CD4-positive, alpha-beta memory T cell (primary cell): ENCODE measurements at places on chromosomes 2 and 18.

DNA sequence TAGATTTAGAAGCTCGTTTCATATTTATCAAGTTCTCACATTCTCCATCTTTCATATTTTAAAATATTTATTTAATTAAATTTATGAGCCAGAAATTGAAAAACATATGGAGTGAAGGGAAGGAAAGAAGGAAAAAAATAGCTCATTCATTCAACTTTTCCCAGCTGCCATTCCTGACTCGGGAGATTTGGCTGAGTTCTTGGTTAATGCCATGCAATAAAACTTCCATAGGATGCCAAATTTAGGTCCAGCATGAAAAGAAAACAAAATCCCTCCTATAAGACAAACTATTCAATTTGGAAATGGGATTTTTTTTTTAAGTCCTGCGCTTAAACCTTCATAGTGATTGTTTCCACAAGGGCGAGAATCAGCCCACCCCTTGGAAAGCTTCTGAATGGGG lies 426.1 kb upstream of the TNP1 start:
- H3K4me1 ChIP-seq: no peaks in the 10 kb centered on the region
- no peak overlapping the region for H3K4me3 ChIP-seq
- H3K27ac ChIP-seq: no peak overlapping the region
- no peaks in the 10 kb centered on the region for H3K27me3 ChIP-seq
- H3K36me3 ChIP-seq: no peaks in the 10 kb centered on the region

DNA sequence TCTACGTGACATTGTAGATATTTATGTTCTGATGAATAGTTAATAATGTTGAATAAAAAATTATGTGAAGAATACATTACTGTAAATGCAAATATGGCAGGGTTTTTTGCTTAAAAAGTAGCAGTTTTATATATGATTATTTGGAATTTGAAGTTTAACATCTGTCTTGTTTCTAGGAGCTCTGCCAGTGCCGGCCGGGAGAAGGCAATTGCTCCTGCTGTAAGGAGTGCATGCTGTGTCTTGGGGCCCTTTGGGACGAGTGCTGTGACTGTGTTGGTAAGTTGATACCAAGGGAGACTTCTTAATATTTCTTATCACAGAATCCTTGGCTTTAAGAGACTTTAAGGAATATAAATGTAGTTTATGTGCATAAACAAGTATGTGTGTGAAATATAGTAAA lies 25.2 kb downstream of the TWSG1 start:
- H3K4me1 ChIP-seq: no peaks in the 10 kb centered on the region
- no peak for DNase-seq
- H3K27ac ChIP-seq: no peak overlapping the region
- no peak overlapping the region for H3K4me3 ChIP-seq

DNA sequence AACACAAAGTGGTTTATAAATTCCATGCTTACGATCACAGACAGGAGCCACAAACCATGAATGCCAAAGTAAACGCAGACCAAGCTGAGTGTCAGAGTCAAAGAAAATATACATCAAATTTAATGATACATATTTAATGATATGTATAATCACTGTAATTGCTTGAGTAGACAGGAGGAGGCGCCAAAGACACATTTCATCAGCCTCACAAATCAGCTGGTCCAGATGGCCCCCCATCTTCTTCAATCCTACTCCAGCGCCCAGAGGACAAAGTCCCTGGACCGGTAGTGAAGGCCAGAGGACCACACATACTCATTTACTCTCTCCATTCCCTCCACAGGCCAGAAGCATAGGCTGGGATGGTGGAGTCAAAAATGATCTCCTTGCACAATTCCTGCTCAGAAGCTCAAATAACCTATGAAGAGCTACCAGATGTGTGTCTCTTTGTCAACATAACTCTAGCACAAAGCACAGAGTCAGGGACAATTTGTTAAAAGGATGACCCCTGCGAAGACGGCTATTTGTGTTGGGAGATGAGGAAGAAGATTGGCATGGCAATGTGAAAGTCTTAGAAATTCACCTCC lies 149.3 kb upstream of the PGAP1 start:
- no peak overlapping the region for H3K4me3 ChIP-seq
- H3K36me3 ChIP-seq: peaks cover 55% of the 10 kb centered on the region
- DNase-seq: no peak
- H3K27ac ChIP-seq: no peak overlapping the region

DNA sequence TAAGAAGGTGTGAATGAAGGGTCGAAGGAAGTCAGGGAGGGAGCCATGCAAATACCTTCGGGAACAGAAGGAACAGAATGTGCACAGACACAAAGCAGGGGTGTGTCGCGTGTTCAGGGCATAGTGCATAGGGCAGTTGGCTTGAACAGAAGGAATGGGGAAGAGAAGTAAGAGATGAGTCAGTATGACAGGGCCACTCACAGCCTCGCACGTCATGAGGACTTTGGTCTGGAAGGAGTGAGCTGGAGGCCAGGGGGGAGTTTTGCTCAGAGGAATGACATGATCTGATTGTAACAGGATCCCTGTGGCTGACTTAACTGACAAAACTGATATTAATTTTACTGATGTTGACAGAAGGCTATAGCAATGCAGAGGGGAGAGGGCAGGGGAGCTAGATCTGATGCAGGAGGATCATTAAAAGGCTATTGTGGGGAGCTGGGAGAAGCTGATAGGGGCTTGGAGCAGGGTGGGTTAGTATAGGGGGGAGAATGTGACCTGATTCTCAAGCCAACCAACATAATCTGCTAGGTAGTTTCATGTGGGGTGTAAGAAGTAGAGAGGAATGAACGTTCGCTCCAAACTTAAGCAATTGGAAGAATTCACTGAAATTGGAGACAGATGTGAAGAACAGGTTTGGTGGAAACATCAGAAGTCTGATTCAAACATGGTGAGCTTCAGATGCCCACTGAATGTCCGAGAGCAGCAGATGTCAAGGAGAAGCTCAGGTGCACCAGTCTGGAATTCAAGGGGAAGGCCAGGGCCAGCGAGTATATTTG lies 60.4 kb upstream of the COPS8 start:
- H3K27me3 ChIP-seq: no peaks in the 10 kb centered on the region
- H3K4me3 ChIP-seq: no peak overlapping the region
- no peak for DNase-seq
- H3K36me3 ChIP-seq: no peaks in the 10 kb centered on the region
- H3K27ac ChIP-seq: no peak overlapping the region

DNA sequence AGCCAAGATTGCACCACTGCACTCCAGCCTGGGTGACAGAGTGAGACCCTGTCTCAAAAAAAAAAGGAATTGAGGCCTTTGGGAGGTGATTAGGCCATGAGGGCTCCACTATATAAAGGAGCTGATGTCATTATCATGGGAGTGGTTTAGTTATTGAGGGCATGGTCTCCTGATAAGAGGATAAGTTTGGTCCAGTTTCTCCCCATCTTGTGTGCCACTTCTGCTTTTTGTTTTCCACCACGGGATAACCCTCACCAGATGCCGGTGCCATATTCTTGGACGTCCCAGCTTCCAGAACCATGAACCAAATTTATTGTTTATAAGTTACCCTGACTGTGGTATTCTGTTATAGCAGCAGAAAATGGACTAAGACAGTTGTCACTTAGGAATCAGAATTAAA lies 125.8 kb downstream of the C1D start:
- no peak overlapping the region for H3K4me3 ChIP-seq
- H3K36me3 ChIP-seq: no peaks in the 10 kb centered on the region
- H3K4me1 ChIP-seq: no peaks in the 10 kb centered on the region
- H3K27me3 ChIP-seq: no peaks in the 10 kb centered on the region
- DNase-seq: no peak

DNA sequence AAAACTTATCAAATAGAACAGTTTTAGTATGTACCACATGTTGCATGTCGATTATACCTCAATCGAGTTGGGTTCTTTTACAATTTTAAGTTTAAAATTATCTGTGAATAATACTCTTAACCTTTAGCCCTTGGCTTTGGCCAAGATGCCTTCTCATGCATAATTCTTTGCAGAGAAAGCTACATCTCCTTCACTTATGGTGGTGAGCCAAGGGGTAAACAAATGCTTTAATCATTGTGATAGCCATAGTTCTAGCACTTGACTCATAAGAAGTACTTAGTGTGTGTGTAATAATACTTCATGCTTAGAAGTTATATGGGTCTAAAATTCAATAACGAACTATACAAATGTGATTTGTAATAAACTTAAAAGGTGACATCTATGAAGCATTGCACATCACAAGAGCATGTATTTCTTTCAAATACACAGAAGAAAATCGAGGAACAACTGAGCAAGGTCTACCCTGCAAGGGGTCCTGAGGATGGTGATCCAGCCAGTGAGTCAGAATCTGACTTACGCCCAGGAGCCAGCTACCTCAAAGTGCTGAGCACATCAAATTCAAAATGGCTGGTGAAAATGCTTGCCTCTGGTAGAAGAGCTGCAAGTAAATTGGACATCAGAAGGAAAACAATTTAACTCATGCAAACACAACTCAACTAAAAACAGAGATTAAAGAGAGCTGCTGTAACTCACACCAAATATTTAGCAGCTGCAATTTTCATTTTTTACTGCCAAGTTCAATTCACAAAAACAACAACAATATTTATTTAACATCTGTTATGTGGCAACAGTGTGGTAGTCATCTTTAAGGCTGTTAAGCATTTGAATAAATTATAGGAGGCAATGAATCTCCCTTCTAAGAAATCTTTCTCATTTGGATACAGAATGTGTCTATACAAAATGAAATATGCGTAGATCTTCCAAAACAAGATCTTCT lies 23.8 kb upstream of the TTC39C start:
- no peak for DNase-seq
- H3K27me3 ChIP-seq: no peaks in the 10 kb centered on the region
- H3K4me3 ChIP-seq: no peak overlapping the region
- no peaks in the 10 kb centered on the region for H3K36me3 ChIP-seq
- H3K4me1 ChIP-seq: peaks cover 82% of the 10 kb centered on the region
